DMS79 (cell line): ENCODE measurements at places on chromosomes 4 and X.

DNA sequence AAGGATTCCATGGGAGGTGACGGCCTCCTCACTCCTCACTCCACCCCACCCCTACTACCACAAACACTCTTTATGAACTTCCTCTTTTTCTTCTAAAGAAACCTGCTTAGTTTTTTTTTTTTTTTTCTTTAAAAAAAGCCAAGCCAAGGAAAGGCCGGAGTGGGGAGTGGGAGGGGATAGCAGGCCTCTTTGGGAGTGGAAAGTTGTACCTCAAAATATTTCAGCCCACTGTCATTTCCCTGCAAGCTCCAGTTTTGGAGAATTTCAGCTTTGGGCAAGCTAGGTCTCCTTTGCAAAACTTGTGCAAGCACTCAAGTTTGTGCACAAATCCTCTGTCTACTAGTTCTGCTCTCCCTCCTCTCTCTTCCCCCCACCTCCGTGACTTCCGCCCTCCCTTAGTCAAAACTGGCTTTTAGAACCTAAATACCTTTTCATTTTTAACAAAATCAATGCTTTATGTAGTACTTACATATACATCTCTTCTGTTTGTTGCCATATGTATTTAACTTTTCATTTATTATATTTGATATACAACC lies 512 bp upstream of the ANTXR2 start:
- no peak for DNase-seq

GRCh38 chr4:128225148-128225547 lies 62.5 kb downstream of the PGRMC2 start:
- DNase-seq, result no peak

GRCh38 chr4:66430856-66431255 lies 760.6 kb upstream of the EPHA5 start:
- no peak for DNase-seq

GRCh38 chrX:55213381-55213780 lies 6.8 kb upstream of the PAGE5 start:
- no peak for DNase-seq

- DNase-seq, result no peak
Measured at GRCh38 chr4:139607502-139608060, 51.6 kb upstream of the SETD7 start.

- DNase-seq, result no peak
Measured at GRCh38 chr4:179751669-179752068, 2309.4 kb upstream of the AGA start.

DNA sequence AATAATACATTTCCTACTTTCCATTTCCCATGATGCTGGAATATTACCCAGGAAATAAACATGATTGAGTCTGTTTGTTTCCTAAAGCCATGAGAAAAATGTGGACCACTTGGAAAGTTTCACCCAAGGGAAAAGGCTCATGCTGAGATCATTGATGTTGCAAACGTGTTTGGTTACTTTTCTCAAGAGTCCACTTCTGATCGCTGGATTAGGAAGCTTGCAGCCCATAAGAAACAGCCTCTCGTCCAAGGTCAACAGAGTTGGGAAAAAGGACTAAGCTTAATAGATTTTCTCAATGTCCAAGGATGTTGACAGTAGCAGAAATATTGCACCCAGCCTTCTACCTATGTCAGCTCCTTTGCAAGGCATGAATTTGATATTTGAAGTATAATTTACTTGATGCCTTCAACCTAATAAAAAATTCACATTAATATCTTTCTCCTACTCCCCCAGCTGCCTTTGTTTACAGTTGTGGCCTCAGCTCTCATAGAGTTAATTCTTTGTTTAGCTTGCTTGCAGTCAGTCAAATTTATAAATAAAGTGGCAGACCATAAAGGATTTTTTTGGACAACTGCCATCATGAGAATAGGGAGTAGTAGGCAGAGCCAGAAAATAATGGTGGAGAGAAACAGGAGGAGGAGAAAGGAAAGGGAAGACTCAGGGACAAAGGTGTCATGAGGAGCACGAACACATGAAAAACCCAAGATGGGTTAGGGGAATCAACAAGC lies 65.6 kb upstream of the BLTP1 start:
- peak; percentile 3 for DNase-seq
